Stimulated activated CD8-positive, alpha-beta memory T cell treated with anti-CD3 and anti-CD28 coated beads, Interleukin-15, amount 100 ng/mL, for 24 hours (primary cell): ENCODE measurements at places on chromosomes 2 and 18.

DNA sequence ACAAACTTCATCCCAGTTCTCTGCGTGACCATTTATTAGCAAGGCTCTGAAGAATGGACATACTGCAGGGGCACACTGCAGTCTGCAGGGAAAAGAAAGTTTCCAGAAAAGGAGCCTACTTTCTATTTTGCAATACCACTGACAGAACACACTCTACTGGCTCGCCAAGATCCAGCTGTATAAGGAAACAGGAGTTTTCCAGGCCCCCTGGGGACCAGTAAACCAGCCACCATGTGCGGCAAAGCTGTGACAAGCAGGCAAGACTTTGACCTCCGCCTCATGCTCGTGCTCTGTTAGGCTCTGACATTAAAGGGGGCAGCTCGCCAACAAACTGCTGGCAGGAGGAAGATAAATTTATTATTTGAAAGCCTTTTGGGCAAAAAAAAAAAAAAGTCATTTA, 67.3 kb downstream of the CCBE1 start:
- DNase-seq, result no peak

DNA sequence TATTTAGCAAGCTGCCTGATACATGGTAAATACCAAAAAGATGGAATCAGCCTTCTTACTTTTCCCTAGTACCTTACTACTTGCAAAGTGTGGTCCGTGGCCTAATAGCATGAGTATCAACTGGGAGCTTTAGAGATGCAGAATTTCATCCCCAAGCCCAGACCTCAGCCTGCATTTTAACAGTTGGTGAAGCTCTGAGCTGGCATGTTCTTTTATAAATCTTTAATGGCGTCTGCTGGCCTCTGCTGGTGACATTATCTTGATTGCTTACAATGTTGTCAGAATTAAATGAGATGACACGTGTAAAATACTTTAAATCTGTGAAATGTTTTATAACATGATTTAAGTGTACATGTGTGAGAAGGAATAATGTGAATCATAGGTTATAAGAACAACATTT, 115.1 kb upstream of the NOSTRIN start:
- DNase-seq, result no peak

DNA sequence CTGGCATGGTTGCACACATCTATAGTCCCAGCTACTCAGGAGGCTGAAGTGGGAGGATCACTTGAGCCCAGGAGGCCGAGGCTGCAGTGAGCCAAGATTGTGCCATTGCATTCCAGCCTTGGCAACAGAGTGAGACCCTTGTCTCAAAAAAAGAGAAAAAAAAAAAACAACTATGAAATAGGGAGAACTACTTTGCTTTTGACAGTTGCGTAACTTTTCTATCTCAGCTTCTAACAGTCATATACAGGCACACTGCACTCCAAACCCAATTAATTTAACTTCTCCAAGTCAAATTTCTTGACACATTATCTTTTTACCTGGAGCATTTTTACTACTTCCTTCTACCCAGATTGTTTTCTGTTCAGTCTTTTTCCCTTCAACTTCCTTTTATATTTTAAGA, 24.1 kb upstream of the VWC2L start:
- DNase-seq, result no peak

DNA sequence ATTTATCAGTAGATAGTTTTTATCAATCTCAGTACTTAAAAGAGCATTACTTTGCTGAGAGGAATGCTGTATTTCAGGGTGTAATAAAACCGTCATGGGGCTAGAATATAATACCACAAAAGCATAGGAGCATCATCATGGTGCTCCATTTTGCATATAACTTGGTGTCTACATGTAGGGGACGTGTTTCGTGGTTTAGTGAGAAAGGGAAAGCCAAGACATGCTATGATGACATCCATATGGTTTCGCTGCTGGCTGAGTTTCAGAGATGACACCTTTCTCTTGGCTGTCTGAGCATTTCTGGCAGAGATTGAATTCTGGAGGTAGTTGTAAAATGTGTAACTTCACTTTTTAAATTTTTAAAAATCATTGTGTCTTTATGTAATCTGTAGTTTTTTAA, 32.4 kb downstream of the WDR43 start:
- no peak for DNase-seq

GRCh38 chr18:56202678-56203077, 435.7 kb downstream of the TXNL1 start:
- DNase-seq, result no peak

DNA sequence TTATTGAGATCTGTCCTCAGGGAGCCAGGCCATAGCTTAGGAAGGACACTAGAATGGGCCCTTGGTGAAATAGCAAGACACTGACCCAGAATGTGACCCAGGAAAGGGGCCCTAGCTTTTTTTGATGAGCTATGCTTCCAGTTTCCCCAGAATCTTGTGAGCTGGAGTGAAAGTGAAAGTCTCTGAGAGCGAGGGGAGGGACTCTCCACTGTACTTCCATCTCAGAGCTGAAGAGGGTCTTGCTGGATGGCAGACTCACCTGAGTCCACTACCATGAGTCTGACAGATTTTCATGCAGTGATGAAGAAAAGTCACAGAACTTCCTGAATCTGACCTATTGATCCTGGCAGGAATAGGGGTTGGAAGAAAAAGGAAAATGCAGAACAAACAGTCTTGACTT, 3.1 kb downstream of the ARHGAP25 start:
- no peak for DNase-seq

DNA sequence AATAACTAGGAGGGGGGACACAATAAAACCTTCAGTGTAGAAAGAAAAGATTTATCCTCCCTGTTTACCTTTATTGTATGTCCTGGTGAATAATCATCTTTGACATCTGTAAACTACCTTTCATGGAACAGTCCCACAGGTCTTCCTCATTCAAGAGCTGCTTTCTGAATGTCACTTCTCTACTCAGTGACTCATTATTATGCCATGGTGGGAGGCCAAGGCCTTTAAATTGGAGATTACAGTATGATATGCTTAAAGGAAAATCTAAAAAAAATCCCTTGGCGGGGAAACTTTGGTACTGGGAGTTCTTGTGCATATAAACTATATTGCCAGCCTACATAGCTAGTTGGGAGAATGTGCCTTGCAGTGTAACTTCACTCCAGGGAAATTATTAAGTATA, 713.0 kb downstream of the TDRD15 start:
- DNase-seq, result no peak

DNA sequence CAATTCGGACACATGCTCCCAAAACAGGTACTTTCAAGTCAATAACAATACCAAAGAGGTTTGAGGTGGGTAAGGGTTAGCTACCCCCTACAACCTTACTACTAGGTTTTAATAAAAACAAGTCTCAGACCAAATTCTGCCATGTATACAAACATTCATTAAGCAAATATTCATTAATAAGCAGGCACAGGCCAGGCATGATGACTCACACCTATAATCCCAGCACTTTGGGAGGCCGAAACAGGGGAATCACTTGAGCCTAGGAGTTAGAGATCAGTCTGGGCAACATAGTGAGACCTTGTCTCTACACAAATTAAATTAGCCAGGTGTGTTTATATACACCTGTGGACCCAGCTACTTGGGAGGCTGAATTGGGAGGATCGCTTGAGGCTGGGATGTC, 11.7 kb upstream of the ELAC1 start:
- DNase-seq, result no peak

DNA sequence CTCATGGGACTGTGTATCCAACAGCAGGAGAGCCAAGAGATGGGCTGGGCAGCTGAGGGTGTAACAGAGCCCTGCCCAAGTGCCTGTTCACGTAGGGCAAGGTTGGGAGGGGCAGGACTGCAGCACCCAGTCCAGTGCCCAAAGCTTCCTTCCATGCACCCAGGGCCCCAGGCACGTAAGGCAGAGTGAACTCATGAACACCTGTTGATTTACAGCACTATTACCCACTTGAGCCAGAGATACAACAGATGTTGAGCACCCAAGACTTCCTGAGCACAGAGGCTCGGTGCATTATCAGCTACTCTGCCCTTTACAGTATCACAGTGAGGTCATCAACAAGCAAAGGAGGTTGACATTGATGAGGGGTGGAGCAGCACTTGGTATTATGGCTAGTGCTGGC, 50.2 kb upstream of the FHL2 start:
- no peak for DNase-seq

GRCh38 chr2:238431-238830, 25.4 kb downstream of the SH3YL1 start:
- no peak for DNase-seq

GRCh38 chr2:231563378-231563961, 29.2 kb upstream of the TEX44 start:
- no peak for DNase-seq

GRCh38 chr2:161243312-161243711, 64.9 kb upstream of the PSMD14 start:
- DNase-seq, result no peak

DNA sequence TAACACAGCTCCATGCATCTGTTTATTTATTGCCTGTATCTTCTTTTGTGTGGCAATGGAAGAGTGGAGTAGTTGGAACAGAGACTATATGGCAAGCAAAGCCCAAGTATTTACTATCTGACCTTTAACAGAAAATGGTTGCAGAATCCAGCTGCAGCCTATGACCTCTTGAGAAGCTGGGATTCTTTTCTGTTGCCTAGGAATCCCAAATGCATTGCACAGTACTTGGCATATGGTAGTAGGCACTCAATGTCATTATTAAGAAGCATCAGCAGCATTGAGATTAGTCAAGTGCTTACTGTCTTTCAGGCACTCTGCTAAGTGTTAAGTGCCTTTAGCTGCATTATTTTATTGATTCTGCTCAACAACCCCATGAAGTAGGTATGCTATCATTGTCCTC, 331.6 kb downstream of the CCDC85A start:
- no peak for DNase-seq

DNA sequence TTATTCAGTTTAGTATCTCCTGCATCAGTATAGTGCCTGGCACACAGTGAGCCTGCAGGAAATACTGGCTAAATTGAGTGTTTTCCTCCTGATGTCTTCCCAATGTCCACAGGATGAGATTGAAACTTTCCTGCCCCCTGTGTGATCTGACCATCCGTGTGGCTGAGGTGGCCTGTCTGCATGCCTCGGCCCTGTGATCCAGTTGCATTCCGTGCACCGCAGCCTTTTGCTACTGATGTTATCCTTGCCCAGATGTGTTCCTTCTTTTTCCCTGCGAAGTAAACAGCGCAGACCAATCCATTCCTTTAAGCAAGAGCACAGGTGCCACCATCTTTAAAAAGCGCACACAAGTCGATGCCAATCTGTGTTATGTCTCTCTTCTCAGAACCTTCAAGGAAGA, 462.6 kb downstream of the PTPRM start:
- no peak for DNase-seq

GRCh38 chr2:172582656-172583055, 26.8 kb downstream of the PDK1 start:
- no peak for DNase-seq

DNA sequence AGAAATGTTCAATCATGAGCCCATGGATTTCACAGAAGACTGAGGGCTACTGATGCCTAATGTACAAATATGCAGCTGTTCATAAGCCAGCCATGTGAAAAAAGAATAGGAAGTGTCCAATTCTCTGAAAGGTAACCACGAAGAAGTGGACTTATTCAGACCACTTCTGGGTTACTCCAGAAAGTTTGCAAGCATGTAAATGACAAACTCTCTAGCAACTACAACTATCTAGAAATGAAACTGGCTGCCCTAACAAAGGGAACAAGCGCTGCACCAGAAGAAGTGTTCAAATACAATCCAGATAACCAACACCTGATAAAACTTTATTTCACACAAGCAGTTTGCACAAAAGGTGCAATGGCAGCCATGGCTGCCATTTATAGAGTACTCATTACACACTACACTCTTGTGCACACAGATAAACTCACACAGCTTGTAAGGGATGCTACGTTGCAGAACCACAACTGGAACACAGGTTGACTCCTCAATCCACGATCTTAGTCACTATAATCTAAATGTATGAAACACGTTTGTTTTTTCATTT, 13.9 kb downstream of the MBOAT2 start:
- no peak for DNase-seq

- DNase-seq, result no peak
Measured at GRCh38 chr2:224601923-224602322, 16.8 kb upstream of the CUL3 start.

GRCh38 chr2:71897137-71897480, 250.6 kb downstream of the CYP26B1 start:
- no peak for DNase-seq

DNA sequence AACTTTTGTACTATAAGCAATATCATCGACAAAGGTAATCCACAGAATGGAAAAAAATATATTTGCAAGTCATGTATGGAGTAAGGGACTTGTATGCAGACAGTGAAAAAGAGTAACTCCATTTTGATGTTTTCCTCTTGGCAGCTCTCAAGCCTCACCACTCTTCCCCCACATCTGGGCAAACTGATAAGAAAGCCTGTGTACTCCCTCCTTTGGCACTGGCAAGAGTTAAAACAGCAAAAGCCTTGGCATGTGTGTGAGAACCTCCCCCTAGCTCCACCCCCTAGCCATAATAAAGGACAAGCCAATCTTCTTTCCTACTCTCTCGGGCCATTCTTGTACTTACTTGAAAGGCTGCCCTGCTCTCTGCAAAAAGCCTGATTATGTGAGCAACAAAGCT, 335.2 kb downstream of the LRATD1 start:
- DNase-seq, result no peak

GRCh38 chr2:16058256-16058655, 117.9 kb downstream of the MYCN start:
- DNase-seq, result no peak

DNA sequence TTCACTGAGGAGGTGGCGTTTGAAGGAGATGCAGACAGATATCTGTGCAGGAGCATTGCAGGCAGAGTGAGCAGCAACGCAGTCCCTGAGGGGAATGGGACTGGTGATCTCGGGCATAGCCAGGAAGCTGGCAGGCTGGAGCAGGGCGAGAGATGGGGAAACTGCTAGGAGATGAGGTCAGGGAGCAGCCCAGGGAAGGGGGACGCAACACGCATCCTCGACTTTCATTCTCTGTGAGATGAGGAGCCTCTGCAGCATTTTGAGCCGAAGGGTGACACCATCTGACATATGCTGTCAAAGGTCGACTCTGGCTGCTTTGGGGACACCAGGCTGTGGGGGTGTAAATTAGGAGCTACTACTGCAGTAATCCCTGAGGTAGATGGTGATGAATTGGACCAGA, 4.3 kb upstream of the CHRNA1 start:
- DNase-seq, result no peak

DNA sequence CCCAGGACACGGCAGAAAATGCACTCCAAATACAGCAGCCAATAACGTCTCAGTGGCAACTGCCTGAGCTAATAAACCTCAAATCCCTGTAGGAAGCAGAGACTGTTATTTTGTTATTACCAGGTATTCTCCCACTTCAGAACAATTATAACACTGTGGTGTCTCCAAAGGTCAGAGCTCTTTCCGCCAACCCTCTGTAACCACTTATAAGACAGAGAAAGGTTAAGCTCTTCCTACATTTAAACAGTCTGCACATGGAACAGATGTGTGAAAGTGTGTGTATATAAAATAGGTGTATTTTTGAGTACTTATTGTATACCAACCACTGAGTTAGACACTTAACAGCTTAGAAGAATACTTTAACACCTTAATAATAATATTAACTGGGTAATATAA, 64.1 kb downstream of the FBXO15 start:
- no peak for DNase-seq

- DNase-seq, result no peak
Measured at GRCh38 chr18:74291472-74291770, 342 bp downstream of the CYB5A start.

GRCh38 chr2:158270536-158270935, 168.9 kb downstream of the UPP2 start:
- DNase-seq, result no peak
